ENCODE measurements at places on chromosomes 3 and 15.

DNA sequence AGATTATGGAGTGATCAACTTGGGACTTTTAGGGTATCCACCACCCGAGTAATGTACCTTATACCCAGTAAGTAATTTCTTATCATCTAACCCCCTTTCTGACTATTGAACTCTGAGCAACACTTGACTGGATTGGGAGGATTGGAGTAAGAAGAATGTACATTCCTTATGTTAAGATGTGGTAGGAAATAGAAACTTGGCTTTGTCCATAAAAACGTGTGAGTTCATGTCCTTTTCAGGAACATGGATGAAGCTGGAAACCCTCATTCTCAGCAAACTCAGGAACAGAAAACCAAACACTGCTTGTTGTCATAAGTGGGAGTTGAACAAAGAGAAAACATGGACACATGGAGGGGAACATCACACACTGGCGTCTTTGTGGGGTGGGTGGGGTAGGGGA is 112.3 kb downstream of the PTPRG start:
- DNase-seq: no peak

DNA sequence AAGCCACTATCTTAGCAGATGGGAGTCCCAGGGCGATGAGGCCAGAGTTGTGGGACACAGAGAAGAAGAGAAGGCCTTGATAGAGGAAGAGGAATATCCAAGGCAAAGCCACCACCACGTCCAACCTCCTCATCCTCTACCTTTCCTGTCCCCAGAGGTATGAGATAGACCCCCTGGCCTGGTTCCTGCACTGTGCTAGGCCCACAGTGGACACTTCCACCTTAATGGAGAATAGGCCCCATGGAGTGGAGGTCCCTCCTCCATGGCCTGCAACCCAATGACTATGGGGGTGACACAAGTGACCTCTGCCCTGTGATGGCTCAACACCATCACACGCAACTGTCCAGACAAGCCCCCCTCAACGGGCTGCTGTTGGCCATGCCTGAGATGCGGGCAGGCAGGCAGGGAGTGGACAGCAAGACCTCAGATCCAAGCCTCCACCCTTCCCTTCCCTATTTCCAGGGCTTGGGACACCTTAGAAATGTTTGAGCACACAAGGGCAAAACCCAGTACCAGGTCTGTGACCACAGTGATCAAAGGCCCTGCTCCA is 36.8 kb downstream of the GRAMD2A start:
- DNase-seq: no peak

GRCh38 chr15:89975482-89976245 is 25.5 kb upstream of the ZNF710 start:
- DNase-seq: no peak

DNA sequence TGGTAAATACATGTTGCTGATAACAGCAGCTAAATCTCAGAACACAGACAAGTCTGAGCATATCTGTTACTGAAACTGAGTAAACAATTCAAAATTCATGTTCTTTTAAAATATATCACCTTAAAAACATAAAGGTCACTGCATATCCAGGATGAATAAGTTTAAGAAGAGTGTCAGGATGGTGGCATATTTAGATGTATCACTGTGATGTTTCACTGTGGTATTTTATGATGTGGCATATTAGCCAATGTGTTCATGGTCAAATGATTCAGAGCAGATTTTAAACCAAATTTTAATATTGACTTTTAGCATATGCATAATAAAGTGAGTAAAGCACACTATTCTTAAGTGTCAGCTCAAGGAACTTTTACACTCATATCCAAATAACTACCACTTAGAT is 346.4 kb upstream of the DPPA4 start:
- no peak for DNase-seq

GRCh38 chr3:41601404-41601987 is 360.4 kb downstream of the ULK4 start:
- no peak for DNase-seq

DNA sequence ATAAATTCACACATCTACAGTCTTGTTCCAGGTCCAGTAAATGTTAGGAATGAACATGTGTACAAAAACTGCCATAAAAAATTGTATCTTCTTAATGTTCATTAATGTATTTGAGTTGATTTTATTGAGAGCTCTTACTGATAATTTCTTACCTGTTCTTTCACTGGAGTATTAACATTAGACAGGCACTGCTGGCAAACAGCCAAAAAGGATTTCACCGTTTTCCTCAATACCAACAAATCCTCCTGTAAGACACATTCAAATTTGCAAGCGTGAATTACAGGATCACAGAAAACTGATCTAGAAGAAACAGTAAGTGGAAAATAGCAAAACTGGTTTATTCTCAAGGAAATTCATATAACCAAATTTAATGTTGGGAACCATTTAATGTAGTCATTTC is 127.4 kb downstream of the PCCB start:
- no peak for DNase-seq

DNA sequence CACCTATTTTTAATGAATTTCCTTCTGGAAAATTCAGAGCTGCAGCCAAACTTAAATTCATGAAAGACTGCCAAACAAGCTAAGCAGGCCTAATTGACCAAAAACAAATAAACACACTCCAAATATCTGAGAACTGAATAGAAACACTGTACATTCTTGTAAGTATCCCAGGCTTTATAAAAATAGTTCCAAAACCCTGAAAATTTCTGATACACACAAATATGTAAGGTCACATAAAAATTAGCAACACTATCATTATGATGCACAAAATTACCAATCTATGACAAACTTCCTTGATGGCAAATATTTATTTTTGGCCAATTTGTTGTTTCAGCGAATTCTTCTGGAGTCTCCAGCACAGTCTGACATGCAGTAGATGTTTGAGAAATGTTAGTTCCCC is 117.9 kb upstream of the UBE2E2 start:
- no peak for DNase-seq

DNA sequence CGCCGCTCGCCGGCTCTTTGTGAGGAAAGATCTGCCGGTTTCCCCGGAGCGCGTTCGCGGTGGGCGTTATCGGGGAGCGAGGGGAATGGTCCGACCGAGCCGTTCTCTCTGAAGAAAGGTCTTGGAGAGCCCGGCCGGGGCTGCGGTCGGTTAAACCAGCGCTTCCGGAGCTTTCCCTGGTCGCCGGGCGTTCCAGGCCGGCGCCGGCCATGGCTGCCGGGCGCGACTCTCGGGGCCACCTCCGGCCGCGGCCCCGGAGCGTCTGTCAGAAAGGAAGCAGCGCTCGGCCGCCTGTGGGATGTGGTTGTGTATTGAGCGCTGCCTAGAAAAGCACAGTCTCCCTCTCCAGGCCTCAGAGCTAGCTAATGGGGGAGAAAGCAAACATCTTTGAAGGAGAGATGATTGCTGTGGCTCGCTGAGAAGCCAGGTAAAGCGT is 731 bp downstream of the FYTTD1 start:
- peak; percentile 53 for DNase-seq

DNA sequence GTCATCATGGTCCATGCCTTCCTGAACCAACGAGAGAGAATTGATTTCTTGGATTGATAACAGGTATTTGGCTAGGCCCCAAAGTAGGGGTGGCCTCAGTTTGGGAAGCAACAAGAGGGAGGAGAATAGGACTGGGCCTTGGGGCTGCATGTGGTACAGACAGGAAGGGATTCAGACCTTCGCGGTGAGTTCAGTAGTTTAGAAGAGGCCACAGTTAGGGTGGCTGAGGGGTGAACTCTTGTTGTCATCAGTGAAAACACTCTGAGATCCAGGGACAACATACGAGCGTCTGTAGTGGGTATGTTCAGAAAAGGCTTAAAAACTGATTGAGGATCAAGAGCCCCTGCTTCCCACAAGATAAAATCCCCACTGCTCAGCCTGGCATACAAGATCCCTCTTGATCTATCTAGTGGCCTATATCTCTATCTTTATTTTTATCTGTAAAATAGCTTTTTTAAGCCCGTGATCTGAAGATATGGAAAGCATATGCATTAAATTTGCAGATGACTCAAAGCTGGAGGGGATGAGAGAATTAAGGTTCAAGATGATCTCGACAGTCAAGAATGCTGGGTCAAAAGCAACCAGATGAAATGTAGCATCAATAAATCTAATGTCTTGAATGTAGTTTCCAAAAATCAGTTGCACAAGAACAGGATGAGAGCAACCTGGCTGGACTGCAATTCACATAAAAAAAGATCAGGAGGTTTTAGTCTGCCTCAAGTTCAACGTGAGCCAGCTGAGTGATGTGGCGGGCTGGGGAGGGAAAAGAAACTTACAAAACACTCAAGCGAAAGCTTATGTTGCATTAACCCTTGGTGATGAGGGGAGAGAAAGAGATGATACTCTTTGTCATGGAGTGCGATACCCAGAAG is 221.1 kb upstream of the TLE3 start:
- no peak for DNase-seq

- no peak for DNase-seq
These were observed 53.9 kb upstream of the KLF13 start for GRCh38 chr15:31272558-31273257.

DNA sequence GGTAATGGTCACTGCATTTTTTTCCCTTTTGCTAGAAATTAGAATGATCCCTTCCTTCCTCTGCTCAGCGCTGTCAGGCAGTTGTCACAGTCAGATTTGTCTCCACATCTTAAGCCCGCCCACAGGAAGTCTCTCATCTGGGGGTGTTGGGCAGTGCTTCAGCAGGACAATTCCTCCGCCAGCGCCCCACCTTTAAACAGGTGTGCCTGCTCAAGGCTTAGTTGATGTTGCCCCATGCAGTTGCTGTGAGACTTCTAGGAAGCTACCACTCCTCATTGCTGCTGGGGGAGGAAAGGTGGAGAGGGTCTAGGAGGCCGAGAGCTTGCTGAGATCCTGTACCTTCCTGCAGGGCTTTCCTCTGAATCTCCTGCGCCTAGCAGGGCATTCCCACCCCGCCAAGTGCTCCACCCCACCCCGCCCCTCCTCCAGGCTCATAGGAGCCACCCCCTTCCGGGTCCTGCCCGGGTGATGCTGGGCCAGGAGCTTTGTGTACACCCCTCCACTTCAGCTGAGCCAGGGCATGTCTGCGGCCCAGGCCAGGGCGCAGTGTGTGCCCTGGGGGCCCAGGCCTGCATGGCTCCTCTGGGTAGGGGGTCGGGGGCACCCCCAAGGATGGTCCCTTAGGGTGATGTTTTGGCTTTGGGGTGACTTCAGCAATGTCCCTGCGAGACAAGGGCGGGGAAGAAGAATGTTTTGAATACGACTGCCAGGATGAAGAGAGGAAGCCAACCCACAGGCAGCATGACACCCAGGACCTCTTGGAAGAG is 68.7 kb downstream of the TRAK1 start:
- DNase-seq: peak; percentile 94

GRCh38 chr15:56931639-56932508 is 13.4 kb downstream of the TCF12 start:
- DNase-seq: no peak

DNA sequence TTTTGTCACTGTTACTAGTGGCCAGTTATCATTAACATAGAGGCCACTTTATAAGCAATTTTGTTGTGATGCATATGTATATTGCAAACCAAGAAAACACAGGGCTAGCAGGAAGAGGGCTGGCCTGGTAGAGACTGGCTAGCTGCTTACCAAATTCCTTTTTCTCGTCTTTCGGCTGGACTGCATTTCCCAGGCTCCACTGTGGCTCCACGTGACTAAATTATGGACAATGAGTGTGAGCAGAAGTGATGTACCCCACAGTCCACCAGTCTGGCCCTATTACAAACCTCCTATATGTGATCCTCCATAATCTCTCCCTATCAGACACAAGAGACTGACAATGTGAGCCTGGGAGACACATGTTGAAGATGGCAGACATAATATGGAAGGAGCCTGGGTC is 257.0 kb downstream of the MFSD1 start:
- DNase-seq: no peak

- no peak for DNase-seq
These were observed 56.3 kb downstream of the GPR171 start for GRCh38 chr3:151146731-151147091.
